Activated naive CD4-positive, alpha-beta T cell (primary cell): ENCODE measurements at places on chromosomes 3 and 15.

DNA sequence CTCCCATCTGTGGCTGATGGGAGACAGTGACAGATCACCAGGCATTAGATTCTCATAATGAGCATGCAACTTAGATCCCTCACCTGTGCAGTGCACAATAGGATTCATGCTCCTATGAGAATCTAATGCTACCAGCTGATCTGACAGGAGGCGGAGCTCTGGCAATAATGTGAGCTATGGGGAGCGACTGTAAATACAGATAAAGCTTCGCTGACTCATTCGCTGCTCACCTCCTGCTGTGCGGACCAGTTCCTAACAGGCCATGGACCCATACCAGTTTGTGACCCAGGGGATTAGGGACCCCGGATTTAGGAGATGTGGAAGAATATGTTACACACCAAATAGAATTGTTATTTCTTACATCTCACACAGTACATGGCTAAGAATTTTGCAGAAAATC lies 6.7 kb downstream of the ARGFX start:
- DNase-seq: no peak

DNA sequence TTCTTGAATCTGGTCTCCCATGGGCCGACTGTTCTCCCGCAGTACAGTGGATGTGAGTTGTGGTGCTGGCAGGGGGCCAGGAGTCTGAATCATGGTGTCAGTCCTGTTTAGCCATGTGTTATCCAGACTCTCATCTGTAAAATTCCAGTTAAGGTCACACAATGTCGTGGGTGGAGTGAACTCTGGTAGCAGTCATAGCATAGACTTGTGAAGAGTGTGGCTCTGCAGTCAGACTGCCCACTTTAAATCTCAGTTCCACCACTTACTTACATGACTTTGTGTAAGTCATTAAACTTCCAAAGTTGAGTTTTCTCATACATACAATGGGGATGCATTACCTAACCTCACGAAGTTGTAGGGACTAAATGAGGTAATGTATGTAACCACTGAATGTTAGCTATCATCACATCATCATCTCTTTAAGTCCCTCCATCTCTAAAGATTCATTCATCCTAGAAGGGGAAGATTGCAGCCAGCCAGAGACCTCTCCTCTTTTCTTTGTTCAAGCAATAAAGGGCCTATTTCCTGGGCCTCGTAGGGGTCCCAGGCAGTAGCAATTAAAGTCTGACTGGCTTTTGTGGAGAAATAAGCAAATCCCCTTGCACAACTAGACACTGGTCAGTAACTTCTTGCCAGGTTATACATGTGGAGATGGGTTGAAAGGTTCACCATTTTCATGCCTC lies 93.9 kb downstream of the PCCB start:
- DNase-seq: no peak

DNA sequence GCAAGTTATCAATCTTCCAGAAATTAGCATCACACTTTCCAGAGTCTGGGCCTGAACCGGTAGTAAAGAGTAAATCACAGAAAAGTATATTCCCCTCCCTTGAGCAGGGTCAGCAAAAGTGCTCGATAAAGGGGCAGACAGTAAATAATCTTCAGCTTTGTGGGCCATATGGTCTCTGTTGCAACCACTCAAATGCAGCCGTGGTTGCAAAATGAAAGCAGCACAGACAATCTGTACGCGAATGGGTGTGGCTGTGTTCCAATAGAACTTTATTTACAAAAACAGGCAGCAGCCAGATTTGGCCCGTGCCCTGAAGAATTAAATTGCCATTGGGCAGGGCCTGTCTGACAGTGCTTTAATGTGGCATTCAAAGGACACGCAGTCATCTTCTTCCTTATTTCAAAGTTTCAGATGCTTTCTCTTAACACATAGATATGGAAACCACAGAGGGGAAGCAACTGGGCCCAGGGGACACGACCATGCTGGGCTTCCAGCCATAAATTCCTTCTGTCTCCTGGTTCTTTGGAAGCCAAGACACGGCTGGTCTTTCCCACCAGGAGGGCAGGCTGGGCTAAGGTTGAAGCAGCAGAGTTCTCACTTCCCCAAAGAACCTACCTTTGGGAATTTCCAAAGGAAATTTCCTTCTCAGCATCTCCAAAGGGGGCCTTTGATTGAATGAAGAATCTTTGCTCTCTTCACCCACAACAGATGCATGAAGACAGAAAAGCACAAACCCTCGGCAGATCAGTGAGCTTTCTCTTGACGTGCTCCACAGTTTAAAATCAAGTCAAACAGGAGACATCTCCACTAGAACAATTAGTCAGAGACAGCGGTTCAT lies 489.8 kb upstream of the PROK2 start:
- no peak for DNase-seq

- DNase-seq: no peak
Observed at GRCh38 chr3:105866656-105867653, 1.9 kb downstream of the CBLB start.

DNA sequence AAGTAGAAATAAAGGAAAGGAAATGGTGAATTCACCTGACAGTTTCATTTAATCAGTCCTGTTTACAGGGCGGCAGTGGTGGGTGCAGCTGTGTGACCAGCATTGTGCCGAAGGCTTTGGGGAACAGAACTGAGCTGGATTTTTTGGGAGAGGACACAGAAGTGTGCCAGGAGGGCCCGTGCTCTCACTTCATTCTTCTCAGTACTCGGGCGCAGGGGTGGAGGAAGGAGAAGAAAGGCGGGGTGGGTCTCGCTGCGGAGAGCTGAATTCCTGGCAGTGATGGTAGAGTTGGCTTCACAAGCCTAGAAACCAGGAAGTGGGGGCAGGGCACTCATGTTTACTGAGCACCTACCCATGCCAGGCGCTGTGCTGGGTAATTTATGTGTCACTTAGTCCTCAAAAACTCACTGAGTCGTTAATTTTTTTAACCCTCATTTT lies 64.6 kb downstream of the CRTC3 start:
- peak; percentile 32 for DNase-seq

- no peak for DNase-seq
Observed at GRCh38 chr15:43511012-43511885, 6.2 kb upstream of the MAP1A start.

DNA sequence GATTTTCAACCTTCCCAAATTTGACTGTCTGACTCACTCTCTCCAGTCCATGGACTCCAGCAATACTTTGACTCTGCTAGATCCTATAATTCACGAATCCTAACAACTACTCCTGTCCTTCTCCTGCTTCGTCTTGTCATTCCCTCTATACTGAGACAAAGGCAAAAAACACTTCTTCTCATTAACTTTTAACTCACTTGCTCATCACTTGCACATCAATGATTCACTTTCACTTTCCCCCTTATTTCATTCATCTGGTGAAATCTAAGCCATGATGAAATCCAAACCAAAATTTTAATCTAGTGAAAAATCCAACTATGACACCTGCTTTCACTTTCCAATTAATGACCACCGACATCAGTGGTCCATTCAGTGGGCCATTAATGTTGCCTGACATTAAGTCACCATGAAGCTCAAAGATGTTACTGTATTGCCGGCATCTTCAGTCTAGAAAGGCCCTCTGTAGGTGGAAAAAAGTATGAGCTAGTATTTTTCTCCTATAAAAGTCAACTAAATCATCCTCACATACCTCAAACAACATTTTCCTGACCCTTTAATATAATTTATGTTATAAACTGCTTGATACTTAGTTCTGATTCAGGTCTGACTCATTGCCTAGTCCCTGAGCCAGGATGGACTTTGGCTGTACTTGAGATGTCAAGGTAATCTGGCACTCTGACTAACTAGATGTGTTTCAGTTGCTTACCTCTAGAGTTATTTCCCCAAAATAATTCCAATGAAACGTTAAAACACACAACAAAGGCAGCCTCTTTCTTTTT lies 158.6 kb downstream of the CNTN6 start:
- DNase-seq: no peak

DNA sequence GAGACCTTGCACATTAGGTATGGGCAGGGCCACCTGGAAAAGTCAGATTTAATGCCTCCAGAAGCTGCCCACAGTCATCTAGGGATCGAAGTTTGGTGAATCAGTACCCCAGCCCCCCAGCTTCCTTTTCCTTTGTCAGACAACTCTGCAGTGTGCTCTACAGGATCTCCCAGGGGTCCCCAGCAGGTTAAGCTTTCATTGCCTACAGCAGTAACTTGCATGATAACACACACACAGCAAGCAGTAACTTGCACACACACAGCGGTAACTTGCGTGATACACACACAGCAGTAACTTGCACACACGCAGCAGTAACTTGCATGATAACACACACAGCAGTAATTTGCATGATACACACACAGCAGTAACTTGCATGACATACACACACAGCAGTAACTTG lies 131.3 kb downstream of the UACA start:
- no peak for DNase-seq

GRCh38 chr3:192710366-192710765 lies 17.0 kb downstream of the FGF12 start:
- DNase-seq: no peak

GRCh38 chr3:174938102-174938501 lies 79.0 kb downstream of the NAALADL2 start:
- DNase-seq: no peak
